ENCODE measurements at places on chromosomes 2 and 18.

GRCh38 chr2:71608034-71608433 is 154.7 kb downstream of the DYSF start:
- DNase-seq = peak; percentile 52

GRCh38 chr18:27825689-27826088 is 351.2 kb downstream of the CDH2 start:
- no peak for DNase-seq

DNA sequence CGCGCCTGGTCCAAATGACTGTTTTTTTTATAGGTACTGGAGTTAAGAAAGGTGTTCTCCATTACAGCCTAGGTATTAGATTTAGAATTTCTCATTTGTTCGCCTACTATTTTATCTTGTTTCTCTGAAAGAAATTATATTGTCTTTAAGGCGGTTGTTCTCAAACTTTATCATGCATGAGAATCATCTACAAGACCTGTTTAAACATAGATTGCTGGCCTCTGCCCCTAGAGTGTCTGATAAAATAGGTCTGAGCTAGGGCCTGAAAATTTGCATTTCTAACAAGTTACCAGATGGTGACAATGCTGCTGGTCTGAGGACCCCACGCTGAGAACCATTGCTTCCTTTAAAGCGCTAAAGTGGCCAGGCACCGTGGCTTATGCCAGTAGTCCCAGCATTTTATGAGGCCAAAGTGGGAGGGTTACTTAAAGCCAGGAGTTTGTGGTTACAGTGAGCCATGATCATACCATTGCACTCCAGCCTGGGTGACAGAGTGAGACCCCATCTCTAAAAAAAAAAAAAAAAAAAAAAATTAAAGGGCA is 34.0 kb upstream of the RNF138 start:
- no peak for DNase-seq

- no peak for DNase-seq
Measured at GRCh38 chr2:73295751-73296400, 2.5 kb upstream of the EGR4 start.

GRCh38 chr18:77051581-77052296 is 80.8 kb downstream of the MBP start:
- DNase-seq = no peak

DNA sequence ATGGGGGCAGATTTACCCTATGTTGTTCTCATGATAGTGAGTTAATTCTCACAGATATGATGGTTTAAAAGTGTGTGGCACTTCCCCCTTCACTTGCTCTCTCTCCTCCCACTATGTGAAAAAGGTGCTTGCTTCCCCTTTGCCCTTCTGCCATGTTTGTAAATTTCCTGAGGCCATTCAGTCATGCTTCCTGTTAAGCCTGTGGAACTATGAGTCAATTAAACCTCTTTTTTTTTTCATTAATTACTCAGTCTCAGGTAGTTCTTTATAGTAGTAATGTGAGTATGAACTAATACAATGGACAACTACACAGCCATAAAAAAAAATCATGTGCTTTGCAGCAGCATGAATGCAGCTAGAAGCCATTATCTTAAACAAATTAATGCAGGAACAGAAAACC is 118.5 kb downstream of the CALCRL start:
- DNase-seq = no peak

DNA sequence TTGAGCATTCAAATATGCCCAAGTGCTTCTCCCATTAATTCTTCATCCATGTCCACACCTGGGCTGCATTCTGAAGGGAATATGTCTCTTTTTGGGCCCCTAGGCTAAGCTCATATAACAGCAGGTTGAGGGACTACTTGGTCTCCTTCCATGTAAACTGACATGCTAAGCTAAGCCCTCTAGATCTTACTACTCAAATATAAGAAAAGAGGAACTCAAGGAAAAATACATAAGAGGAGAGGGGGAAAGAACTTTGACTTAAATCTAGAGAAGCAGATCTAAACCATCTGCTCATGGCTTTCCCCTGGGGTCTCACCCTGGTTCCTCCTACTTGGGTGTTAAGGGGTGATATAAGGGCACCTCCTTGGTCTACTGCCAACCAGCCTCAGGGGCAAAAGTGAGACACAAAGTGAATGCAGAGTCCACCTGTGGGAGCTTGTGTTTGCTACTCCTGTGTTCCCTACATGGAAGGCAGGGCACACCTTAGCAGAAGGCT is 19.8 kb upstream of the NFU1 start:
- no peak for DNase-seq

GRCh38 chr2:6845312-6845711 is 20.4 kb downstream of the CMPK2 start:
- no peak for DNase-seq

DNA sequence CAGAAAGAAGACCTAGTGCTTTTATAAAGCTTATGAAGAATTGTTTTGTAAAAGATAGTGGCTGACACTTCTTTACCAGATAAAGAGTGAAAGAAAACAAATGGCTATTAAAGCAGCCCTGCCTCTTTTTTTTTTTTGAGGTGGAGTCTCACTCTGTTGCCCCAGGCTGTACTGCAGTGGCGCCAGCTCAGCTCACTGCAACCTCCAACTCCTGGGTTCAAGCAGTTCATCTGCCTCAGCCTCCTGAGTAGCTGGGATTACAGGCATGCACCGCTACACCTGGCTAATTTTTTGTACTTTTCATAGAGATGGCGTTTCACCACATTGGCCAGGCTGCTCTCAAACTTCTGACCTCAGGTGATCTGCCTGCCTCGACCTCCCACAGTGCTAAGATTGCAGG is 12.9 kb downstream of the ARPC2 start:
- DNase-seq = no peak

DNA sequence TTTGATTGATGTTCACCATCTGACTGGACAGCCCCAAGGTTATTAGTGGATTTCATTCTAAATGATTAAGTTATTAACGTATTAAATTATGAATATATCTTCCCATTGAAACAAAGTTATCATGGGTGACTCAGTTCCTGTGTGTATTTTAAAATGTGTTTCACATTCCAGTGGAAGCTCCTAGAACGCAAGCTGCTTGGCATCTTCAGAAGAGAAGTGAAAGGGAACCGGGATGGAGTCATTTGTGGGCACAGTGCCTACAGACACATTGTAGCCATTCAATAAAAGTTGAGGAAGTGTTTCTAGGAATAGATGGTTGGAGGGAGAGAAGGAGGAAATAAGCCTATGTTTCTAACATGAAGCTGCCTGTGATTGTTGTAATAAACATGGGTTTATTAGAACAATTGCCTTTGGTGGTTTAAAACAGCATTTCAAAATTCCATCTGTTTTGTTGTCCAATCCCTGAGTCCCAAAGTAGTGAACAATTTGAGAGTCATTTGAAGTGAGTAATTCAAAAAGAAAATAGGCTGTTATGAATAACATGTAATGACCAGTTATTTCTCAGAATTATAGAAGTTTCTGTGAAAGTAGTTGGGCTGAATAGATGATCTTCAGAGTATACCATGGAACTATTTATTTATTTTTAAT is 143.5 kb downstream of the PKP4 start:
- no peak for DNase-seq

GRCh38 chr2:16973586-16974286 is 308.1 kb upstream of the CYRIA start:
- no peak for DNase-seq

GRCh38 chr2:240530181-240530580 is 27.6 kb downstream of the ANKMY1 start:
- DNase-seq = peak; percentile 16

DNA sequence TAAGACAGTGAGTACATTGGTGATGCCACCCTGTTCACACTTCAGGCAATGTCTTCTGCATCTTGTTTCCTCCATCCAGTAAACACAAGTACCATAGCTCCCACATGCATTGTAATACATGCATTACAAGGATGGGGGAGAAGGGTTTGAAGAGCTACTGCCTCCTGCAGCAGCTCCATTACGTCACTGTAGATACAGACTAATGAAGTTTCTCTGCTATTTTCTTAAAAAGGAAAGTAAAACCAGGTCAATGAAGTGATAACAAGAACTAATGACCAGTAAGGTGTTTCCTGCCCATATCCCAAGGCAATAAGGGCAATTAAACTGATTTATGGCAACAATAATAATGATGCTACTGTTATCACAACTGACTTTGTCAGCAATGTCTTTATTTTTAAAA is 18.2 kb upstream of the BBS5 start:
- no peak for DNase-seq

- no peak for DNase-seq
Measured at GRCh38 chr2:164760179-164760578, 81.4 kb downstream of the COBLL1 start.

DNA sequence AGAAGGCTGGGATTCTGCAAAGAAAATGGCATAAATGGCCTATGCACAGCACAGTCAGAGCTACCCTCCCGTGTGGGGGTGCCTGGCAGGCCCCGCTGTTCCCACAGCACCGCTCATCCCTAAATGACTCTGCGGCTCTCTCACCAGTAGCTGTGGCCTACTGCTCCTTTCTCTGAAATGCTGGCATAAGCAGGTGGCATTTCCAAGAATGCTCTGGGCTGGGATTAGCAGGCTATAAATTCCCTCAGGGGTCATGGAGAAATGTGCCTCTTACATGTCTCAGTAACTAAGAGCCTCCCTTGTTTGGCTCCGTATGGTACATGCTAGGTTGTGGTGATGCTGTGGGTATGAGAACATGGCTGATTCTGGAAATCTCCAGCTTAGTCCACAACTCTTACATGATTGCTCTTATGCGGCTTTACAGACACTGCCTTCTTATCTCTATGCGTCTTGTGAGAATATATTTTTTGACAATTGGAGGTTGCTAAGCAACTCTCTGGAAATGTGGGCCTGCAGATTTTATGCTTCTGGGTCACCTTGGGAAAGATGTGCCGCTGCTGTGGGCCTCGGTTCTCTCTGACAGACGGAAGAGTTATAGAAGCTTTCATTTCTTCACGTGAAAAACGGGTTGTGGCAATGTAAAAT is 80.3 kb upstream of the GATA6 start:
- no peak for DNase-seq

DNA sequence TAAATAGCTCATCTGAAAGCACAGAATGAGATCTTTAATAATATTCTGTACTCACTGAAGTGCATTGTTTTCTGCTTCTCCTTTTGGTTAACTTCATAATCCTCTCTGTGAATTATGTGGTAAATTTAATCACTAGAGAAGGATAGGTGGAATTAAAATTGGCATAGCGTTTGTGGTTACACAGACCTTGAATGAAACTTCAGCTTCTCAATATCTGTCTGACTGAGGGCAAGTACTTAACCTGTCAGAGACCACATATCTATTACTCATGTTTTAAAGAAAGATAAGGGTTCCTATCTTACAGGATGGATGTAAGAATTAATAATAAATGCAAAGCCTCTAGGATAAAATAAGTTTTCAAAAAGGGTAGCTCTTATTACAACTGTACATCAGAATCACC is 861.8 kb downstream of the TRIB2 start:
- DNase-seq = no peak

GRCh38 chr18:44731530-44732237 is 51.0 kb downstream of the SETBP1 start:
- DNase-seq = no peak

DNA sequence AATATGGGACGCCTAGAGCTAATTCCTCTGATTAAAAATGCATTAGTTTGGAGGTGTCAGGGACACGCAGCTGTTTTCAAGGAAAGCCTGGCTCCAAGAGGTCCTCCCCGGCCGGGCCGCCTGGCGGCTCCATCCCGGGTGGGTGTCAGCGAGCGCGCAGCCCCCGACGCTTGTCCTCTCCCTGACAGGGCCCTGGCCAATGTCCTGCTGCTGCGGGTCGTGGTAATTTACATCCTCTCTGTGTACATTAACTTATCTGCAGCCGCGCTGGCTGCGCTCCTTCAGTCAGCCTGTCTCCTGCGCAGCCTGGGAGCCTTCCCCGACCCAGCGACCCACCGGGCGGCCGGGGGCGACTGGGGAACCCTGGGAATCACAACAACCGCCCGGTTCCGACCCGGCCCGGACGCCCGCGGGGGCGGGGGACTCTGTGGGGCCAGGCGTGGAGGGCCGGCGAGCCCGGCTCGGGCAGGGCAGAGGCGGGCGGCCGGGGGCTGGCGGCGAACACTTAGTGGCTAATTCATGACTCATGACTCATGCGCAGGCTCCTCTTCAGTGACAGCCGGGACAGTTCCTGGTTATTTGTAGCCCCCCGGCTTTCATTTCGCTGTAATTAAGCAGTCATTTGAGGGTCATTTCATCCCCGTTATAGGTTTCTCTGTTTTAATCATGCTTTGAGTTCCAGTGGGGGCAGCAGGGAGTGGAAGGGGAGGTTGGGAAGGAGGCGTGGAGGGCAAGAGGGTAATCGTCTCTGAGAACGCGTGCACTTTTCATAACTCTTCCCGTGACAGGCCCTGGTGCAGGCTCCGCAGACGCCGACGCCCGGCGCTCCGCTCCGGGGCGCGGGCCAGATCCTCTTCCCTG is 141.9 kb upstream of the CTAGE1 start:
- peak; percentile 86 for DNase-seq

- no peak for DNase-seq
Measured at GRCh38 chr18:23824240-23824639, 135.0 kb downstream of the LAMA3 start.

DNA sequence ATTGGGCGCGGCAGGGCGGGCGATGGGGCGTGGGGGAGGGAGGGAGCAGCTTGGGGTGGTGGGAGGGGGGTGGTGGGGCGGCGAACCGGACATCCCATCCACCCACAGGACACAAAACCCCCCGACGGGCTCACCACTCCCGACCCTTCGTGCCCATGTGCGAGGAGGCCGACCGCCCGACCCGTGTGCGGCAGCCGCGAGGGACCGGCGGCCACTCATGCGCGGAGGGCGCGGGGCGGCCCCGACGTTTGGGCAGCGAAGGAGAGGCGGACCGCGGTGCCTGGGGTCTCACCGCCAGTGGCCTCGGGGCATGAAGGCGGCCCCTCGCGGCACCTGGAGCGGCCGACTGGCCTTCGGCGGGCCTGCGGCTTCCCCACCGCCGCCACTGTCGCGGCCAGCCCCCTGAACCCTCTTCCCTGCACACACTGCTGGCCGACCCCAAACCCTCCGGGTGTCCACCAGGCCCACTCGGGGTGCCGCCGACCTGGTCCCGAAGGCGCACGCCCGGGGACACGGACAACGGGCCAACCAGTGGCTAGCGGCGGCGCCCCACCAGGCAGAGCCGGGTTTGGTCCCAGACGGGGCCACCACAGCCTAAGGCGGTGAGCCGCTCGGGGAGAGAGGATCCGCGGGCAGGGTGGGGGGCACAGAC is 94.6 kb upstream of the ANKRD30BL start:
- DNase-seq = no peak

DNA sequence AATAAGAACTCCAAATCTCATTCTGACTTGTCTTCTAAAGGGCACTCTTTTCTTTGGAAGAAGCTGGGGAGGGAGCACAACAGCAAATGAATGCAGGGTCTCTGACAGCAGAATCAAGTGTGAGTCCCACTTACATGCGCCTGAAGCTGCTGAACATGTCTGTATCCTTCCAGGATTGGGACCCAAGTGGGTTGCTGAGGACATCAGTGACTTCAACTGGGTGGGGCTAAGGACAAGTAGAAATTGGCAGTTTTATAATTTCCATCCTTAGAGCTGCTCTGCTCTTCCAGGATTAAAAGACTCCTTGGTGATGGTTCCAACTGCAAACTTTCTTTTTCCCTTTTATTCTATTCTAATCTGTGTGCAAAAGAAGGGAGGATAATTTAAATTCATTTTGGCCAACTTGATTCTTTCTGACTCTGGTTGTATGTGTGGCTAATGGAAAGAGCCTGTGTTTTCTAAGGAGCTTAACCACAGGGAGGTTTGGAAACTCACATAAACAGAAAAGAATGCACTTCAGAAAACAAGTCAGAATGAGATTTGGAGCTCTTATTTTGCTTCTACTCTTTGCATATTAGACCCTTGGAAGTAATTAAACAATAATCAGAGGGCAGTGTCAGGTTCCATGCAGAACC is 20.6 kb downstream of the ANTXR1 start:
- no peak for DNase-seq

GRCh38 chr18:69469444-69469919 is 68.8 kb downstream of the DOK6 start:
- DNase-seq = no peak

GRCh38 chr2:232325324-232326273 is 53.0 kb upstream of the ALPP start:
- peak; percentile 70 for DNase-seq
